ENCODE measurements at places on chromosomes 1 and 21. TPM values are rescaled to one million over a fixed set of nuclear protein-coding genes. Genes with fewer than 3 reads are reported as not detected.

The KIF26B gene
- total RNA-seq: 3.8 TPM

The CHD5 gene
- 17.0 TPM for total RNA-seq

GRCh38 chr21:29115899-29116298, 14.5 kb upstream of the MAP3K7CL start:
- H3K27ac ChIP-seq: no peak overlapping the region
- H3K4me1 ChIP-seq: no peaks in the 10 kb centered on the region
- no peak overlapping the region for H3K4me3 ChIP-seq

DNA sequence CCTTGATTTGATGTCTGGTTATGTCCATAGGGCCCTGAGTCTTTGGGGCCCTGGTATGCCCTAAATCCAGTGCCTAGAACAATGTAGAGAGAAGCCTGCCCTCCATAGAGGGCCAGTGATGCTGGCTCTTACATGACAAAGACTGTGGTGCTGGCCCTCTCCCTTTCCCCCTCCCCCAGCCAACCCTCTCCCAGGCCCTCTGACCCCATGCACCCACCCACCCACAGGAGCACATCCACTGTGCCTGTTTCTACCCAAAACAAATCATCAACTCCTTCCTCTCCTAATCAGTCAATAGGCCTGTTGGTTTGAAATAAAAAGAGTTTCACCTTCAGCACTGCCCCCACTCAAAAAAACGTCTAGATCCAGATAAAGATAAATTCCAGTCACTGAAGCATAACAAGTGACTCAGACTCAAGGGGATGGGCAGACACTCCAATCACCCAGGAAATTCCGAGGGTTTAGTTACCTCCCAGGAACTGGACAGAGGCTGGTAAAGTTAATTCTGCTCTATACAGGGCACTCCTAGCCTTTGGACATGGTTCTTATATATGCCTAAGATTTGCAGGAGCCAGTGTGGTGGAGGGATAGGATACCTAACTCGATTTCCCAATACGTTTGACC, 144.8 kb upstream of the VANGL1 start:
- no peak overlapping the region for H3K27ac ChIP-seq
- no peak overlapping the region for H3K4me3 ChIP-seq
- H3K4me1 ChIP-seq: no peaks in the 10 kb centered on the region

All from prostate gland (tissue), 2 donors.